K562 (cell line): ENCODE measurements at places on chromosomes 13 and 19. TPM values are rescaled to one million over a fixed set of nuclear protein-coding genes. Genes with fewer than 3 reads are reported as not detected.

GRCh38 chr13:35763782-35764123, 287.3 kb upstream of the MAB21L1 start:
- no peak for DNase-seq

ZFP28 gene
- total RNA-seq = not detected in 2 replicates

KIR2DL3 gene
- total RNA-seq = not detected in 2 replicates

GJB6 gene
- total RNA-seq = not detected in 2 replicates
